ENCODE measurements at places on chromosomes 6 and 20.

DNA sequence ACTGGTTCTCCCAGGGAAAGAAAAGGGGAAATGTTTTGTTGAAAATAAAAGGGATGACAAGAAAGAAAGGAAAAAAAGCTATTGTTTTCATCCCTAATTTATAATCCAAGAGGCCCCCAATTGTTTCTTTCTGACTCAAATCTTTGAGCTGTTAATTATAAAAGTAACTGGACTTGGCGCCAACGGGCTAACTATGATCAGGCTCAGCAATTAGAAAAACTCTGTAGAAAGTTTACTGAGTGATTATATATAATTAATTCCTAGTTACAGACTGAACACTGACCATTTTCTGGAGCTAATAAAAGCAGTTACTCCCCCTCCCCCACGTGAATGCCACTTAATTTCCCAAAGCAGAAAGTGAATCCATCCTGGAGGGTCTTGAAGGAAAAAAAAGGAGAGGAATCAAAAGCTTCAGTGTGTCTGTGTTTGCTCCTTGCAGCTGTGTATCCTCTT lies 3.2 kb downstream of the ZMYND8 start:
- DNase-seq = no peak

GRCh38 chr20:32439132-32439829 lies 81.2 kb downstream of the ASXL1 start:
- DNase-seq = no peak

- no peak for DNase-seq
Observed at GRCh38 chr6:42403421-42403820, 48.3 kb downstream of the TRERF1 start.

DNA sequence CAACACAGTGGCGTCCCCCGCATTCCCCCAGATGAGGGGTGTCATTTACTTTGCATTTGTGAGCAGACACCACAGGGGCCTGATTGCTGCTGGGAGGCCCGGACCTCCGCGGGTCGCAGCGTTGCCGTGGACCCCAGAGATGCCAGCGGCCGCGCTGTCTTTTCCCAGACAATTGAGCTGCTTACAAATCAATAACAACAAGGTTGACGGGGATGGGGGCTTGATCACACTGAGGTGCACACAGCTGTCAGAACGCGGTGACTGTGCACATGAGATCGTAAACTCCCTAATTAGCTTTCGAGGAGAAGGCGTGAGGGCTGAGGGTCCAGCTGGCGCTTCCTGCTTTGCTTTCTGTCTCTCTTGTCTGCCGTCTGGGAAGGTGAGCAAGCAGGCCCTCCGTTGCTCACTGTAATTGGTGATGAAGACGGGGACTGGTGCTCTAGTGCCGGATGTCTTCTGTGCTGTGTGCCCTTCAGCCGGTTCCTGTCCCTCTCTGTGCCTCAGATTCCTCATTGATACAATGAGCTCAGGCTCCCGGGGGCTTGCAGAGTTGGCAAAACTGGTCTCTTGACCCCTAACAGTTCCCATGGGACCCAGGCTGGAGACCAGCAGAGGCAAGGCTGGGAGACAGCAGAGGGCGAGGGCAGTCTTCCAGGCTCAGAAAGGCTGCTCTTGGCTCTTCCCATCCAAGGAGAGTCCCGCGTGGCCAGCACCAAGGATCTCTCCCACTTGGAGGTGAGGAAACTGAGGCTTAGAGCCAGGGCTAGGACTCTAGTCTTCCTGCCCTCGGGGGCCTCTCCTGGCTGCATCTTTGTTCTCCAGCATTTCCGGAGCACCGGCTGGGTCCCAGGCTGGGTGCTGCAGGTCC lies 126.0 kb upstream of the PMEPA1 start:
- DNase-seq = no peak

DNA sequence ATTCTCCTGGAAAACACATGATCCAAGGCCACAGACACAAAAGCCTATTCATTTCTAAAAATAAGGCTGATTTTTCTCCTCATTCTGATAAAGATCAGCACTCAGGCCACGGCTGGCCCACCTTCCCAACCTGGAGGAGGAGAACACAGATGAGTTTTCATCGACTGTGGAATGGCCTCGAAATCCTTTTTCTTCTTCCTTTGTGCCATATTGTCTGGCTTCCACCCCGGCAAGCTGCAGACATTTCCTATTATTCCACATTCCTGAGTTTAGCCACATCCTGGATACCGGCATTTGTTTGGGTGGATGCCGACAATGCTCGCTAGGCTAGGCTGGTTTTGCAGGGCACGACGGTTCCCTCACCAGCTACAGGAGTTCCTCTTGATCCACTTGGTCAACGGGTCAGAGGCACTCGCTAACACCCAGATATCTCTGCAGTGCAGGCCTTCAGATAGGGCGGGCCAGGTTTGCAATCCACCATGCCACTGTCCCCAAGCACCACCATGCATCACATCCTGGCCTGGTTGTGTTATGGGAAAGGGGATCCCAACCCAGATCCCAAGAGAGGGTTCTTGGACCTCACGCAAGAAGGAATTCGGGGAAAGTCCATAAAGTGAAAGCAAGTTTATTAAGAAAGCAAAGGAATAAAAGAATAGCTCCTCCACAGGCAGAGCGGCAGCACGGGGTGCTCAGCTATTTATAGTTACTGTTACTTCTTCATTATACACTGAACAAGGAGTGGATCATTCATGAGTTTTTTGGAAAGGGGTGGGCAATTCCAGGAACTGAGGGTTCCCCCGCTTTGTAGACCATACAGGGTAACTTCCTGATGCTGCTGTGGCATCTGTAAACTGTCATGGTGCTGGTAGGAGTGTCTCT lies 4.2 kb upstream of the CTSZ start:
- DNase-seq = no peak

- DNase-seq = no peak
Observed at GRCh38 chr6:41966961-41967311, 25.3 kb upstream of the CCND3 start.

GRCh38 chr20:44030394-44030793 lies 115.7 kb downstream of the TOX2 start:
- no peak for DNase-seq

DNA sequence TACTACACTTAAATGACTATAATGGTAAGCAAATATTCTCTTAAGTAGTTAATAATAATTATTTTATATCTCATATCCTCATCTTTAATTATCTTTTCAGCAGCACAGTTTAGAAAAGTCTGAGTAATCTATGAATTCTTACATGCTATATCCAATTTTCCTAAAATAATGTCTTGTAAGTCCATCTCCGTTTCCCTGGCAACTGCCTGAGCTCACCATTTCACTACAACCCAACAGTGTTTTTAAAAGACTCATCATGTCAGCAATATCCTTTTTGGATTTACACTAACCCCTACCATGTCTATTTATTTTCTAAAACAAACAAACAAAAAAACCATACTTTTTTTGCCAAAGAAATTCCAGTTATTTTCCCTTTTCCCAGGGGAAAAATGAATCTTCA lies 859.6 kb downstream of the EYS start:
- DNase-seq = no peak

DNA sequence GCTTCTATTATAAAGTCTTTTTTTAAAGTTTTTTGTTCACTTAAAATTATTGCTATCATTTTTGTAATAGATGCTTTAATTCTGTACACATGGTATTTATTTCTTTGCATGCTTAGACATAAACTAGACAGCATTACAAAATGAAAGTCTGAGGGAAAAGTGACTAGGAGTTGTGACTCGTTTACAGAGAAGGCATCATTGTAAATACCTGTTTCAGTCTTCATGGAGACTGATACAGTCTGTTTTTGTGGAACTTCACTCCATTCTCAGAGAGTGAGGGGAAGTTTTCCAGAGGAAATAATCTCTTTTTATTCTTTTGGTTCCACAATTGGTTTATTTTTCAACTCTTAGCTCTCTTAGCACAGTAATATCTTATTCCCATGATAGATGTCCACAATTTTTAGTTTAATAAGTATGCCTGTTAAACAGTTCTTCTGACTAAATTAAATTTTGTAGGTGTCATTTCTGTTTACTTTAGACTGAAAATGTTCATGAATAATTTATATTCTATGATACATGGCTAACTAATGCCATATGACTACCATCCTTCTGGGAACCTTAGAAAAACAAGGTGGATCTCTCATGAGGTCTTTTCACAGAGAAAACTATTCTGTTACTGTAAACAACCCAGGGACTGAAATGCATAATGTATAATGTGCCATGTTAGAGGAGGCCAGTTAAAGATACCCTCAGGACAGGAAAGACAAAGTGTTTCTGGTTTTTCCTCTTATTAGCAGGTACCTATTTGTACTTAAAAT lies 69.2 kb downstream of the MYO6 start:
- DNase-seq = no peak

GRCh38 chr6:36099869-36100483 lies 30.3 kb upstream of the MAPK13 start:
- DNase-seq = no peak

GRCh38 chr6:166946125-166946524 lies 10.2 kb downstream of the RNASET2 start:
- no peak for DNase-seq

DNA sequence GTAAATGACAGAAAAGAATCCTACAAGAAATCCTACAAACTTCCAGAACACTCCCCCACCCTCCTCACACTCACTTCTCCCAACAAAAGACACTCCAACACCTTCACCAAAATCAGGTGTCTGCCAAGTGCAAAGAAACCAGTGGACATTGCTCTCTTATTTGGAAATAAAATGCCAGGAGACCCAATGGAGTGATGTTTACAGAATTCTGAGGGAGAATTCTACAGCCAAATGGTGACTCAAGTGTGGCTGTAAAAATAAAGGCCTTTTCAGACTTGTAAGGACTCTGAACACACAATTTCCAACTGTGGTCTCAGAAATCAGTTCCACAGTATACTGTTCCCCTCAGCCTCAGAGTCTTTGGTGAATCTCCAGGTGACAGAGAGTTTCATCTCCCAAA lies 109.6 kb upstream of the CARMIL1 start:
- DNase-seq = no peak

GRCh38 chr20:37473249-37474000 lies 47.6 kb upstream of the NNAT start:
- DNase-seq = no peak

DNA sequence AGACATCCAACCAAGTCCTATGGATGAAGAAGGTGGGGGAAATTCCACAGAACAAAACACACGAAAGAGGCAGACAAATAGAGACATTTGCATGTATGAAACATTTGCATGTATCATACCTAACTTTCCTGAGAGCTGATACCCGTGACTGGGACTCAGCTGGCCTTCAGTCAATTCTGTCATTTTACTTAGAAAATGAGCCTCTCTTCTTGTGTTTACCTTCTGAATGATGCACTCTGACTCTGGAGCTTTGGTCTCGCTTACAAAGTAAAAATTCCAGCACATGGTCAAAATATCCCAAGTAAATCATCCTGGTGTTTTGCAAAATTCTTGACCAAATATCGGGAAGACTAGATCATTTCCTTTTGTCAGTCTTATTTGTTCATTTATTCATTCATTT lies 46.9 kb downstream of the MMUT start:
- DNase-seq = no peak

DNA sequence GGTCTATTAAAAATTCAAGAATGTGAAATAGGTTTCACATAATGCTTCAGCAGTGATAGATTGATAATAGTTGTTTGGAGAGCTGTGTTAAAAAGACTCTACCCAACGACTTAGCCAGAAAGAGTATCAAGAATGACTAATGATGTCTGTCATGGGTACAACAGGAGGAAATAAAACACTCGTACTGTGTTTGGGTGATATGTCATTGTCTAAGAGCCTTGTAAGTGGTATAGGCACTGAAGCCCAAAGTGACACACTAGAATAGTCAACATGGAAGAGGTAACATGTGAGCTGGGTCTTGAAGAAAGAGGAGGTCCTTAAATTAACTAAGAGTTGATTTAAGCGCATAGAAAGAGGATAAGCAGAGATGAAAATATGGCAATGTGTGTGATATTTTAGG lies 471.8 kb upstream of the MAN1A1 start:
- no peak for DNase-seq

- no peak for DNase-seq
Observed at GRCh38 chr6:118709859-118710350, 58.5 kb upstream of the CEP85L start.

DNA sequence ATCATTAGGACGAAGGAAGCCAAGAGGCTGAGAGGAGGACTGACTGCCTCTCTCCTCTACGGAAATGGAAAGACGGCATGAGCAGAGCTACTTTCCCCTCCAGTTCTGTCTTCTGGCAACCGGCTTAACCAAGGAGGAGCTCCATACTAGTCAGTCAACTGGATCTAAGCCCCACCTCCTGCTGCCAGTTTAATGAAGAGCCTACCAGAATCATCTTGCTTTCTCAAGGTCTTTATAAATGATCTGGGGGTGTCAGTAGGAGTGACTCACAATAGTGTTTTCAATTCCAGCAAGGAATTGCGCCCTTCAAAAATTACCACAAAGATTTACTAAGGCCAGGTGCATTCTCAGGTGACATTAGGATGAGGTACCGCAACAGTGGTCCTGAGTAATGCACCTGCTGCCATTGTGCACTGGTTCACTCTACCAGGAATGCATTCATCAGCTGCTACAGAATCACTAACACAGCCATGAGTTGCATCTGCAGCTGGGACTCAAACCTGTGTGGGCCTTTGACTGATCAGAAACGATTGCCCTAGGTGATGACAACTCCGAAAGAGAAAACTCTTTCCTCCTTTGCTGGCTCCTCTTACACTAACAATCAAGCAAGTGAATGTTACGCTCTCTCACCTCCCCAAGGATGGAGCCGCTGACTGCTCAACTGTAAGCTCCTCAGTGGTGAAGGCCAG lies 2.8 kb downstream of the UQCC2 start:
- DNase-seq = no peak

- DNase-seq = no peak
Observed at GRCh38 chr20:53826597-53827291, 233.1 kb upstream of the ZNF217 start.

DNA sequence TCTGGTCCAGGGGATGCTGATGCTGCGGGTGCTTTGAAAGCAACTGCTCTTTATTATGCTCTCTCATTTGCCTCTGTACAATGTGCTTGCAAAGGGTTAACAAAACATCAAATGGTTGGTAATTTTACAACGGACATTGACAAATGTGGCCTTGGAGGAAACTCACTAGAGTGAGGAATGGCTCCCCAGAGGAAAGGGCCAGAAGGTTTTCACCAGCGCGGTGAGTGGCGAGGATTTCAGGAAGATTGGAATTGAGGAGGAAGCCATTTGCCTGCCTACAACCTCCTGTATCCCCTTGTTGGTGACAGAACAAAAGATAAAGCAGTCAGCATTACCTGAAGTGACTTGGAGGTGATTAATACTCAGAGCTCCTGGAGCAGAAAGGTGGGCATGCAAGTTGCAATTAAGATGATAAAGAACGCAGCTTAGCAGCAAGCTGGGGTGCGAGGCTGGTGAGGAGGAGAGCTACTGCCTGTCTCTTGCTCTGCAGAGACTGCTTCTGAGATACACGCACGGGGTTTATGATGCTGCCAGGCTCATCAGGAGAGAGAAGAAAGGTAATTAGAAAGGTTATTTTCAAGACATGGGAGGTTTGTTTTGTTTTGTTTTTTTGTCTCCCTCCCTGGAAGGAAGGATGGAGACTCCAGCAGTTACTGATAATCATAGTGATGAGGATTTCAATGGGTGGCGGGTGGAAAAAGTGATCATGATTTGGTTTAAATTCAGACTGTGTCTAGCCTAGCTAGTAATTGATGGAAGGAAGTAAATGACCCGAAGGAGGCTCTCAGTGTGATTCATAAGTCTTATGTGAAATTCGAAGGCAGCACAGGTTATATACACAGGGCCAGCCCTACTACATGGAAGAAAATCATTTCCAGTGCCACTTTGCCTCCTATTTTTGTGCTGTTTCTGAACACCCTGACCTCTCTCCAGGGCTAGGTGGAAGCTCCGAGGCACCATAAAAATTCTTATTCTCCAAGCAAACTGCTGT lies 141.6 kb upstream of the DTNBP1 start:
- no peak for DNase-seq
